Spleen (tissue), 13 donors: ENCODE measurements at places on chromosomes 1 and 21. TPM values are rescaled to one million over a fixed set of nuclear protein-coding genes. Genes with fewer than 3 reads are reported as not detected.

DNA sequence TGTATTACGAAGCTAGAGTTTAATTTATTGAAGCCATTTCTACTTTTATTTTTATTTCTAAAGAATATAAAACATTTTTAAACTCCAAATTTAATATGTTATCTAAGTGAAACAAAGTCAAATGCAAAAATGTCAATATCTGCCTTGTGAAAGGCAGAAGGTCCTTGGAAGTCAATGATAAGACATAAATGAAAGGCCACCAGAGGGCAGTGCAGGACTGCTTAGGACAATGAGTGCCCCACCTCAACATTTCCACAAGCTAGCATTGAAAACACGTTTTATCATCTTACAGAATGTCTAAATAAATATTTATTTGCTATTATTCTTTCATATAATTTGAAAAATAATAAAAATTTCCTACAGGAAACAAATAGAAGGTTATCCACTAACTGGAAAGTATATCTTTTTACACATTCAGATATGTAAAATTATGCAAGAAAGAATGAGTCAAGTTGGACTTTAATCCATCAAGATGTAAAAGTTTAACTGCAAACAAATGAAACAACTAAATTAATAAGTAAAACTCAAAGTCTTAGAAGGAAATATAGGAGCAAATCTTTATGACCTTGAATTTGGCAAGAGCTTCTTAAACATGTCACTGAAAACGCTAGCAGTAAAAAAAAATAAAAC, 140.1 kb upstream of the FMN2 start:
- no peaks in the 10 kb centered on the region for H3K36me3 ChIP-seq
- H3K27me3 ChIP-seq: no peaks in the 10 kb centered on the region
- H3K27ac ChIP-seq: no peak overlapping the region
- H3K4me1 ChIP-seq: no peaks in the 10 kb centered on the region
- no peak for DNase-seq

DNA sequence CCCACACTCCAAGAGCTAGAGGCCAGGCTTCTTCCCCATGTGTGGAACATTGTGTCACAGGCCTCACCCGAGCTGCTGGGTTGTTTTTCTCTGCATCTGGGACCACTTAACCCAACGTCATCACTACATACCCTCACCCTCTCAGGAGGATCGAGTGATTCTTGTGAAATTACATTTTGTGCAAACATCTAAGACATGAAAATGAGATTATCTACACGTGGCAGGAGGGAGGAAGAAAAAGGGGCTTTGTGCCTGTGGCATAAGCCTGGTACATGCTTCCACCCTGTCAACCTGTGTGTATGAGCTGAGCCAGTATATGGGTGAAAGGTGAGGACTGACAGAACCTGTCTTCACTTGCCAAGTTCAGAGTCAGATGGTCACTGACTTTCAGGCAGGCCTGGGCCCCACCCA, 1.6 kb downstream of the CPT2 start:
- peak overlapping the region; percentile 99 for H3K27ac ChIP-seq
- H3K4me1 ChIP-seq: peaks cover 31% of the 10 kb centered on the region
- H3K4me3 ChIP-seq: no peak overlapping the region
- H3K27me3 ChIP-seq: no peaks in the 10 kb centered on the region

- no peaks in the 10 kb centered on the region for H3K27me3 ChIP-seq
- no peak overlapping the region for H3K27ac ChIP-seq
- no peaks in the 10 kb centered on the region for H3K4me1 ChIP-seq
- DNase-seq: no peak
Measured at GRCh38 chr21:31505975-31506374, 153.5 kb upstream of the SOD1 start.

DNA sequence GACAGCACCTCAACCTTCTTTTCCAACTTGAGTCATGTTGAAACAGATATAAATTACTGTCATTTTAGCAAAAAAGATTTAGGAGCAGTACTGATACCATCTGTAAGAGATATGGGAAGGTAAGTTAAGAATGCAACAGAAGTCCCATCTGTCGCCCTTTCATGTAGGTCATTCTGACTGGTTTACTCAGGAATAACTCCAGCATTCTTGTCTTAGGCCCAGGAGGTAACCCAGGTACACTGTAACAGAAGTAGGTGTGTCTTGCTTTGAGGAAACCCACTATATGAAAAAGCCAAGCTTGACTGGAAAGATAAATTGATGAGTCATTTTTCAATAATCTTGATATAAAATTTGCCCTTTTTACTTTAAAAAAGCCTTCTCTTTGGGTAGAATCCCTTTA, 35.4 kb downstream of the PGM1 start:
- H3K36me3 ChIP-seq: peaks cover 45% of the 10 kb centered on the region
- H3K4me1 ChIP-seq: peaks cover 12% of the 10 kb centered on the region
- no peak overlapping the region for H3K27ac ChIP-seq
- H3K27me3 ChIP-seq: no peaks in the 10 kb centered on the region

- no peak for DNase-seq
- peak overlapping the region; percentile 18 for H3K4me3 ChIP-seq
- H3K4me1 ChIP-seq: peaks cover 13% of the 10 kb centered on the region
Measured at GRCh38 chr1:212595787-212596714, 12.5 kb upstream of the ATF3 start.

- no peaks in the 10 kb centered on the region for H3K27me3 ChIP-seq
- no peak overlapping the region for H3K4me3 ChIP-seq
- no peak for DNase-seq
Measured at GRCh38 chr1:194473766-194474165, 1287.4 kb upstream of the B3GALT2 start.

DNA sequence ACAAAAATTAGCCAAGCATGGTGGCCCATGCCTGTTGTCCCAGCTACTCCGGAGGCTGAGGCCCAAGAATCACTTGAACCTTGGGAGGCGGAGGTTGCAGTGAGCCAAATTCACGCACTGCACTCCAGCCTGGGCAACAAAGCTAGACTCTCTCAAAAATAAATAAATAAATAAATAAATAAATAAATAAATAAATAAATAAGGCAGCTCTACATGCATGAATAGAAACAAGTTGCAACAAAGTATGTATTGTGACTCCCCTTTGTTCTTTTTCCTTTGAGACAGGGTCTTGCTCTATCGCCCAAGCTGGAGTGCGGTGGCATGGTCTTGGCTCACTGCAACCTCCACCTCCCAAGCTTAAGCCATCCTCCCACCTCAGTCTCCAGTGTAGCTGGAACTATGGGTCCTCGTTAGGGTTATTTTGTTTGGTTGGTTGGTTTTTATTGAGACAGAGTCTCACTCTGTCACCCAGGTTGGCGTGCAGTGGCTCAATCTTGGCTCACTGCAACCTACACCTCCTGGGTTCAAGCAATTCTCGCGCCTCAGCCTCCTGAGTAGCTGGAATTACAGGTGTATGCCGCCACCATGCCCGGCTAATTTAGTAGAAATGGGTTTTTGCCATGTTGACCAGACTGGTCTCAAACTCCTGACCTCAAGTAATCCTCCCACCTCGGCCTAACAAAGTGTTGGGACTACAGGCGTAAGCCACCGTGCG, 8.0 kb downstream of the USP48 start:
- no peak for DNase-seq
- no peak overlapping the region for H3K4me3 ChIP-seq
- no peaks in the 10 kb centered on the region for H3K36me3 ChIP-seq
- peaks cover 28% of the 10 kb centered on the region for H3K4me1 ChIP-seq
- H3K27me3 ChIP-seq: no peaks in the 10 kb centered on the region

DNA sequence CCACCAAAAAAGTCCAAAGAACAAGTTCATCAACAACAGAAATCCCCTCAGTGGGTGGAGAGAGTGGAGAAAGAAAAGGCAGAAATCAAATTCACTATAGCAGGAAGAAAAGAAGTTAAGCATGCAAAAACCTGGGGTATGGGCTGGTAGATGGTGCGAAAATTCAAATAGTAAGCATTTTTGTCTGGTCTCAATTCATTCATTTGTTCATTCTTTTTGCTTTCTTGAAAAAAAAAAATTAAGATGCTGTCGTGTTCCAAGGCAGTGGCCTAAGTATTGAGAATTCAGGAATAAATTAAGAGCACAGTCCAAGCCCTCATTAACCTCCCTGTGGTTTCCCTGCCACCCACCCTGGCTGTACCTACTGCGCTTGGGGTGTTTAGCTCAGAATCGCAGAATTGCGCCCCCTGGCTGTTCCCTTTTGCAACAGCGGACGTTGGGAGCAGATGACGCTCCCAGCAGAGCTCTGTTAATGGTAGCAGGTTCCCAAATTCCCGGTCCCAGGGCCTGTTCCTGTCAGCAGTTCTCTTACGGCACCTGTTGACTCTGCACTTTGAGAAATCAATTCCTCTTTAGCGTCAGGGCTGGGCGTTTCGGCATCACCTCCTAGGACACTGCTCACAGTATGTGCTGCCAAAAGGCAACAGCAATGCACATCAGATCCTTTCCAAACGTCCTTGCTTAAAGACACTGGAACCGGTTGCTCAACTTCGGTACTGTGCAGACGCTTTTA, 34.0 kb upstream of the SSX2IP start:
- DNase-seq: peak; percentile 77
- no peak overlapping the region for H3K4me3 ChIP-seq
- H3K4me1 ChIP-seq: no peaks in the 10 kb centered on the region
- no peaks in the 10 kb centered on the region for H3K36me3 ChIP-seq
- H3K27me3 ChIP-seq: no peaks in the 10 kb centered on the region

GRCh38 chr1:211788626-211789025, 41.9 kb downstream of the LPGAT1 start:
- H3K36me3 ChIP-seq: no peaks in the 10 kb centered on the region
- H3K4me3 ChIP-seq: no peak overlapping the region
- no peak overlapping the region for H3K27ac ChIP-seq
- H3K27me3 ChIP-seq: no peaks in the 10 kb centered on the region
- H3K4me1 ChIP-seq: peaks cover under 1% of the 10 kb centered on the region

- no peak for DNase-seq
- H3K27ac ChIP-seq: no peak overlapping the region
- peaks cover 23% of the 10 kb centered on the region for H3K4me1 ChIP-seq
- H3K27me3 ChIP-seq: no peaks in the 10 kb centered on the region
- no peaks in the 10 kb centered on the region for H3K36me3 ChIP-seq
Measured at GRCh38 chr1:92993581-92993980, 32.3 kb upstream of the DIPK1A start.

DNA sequence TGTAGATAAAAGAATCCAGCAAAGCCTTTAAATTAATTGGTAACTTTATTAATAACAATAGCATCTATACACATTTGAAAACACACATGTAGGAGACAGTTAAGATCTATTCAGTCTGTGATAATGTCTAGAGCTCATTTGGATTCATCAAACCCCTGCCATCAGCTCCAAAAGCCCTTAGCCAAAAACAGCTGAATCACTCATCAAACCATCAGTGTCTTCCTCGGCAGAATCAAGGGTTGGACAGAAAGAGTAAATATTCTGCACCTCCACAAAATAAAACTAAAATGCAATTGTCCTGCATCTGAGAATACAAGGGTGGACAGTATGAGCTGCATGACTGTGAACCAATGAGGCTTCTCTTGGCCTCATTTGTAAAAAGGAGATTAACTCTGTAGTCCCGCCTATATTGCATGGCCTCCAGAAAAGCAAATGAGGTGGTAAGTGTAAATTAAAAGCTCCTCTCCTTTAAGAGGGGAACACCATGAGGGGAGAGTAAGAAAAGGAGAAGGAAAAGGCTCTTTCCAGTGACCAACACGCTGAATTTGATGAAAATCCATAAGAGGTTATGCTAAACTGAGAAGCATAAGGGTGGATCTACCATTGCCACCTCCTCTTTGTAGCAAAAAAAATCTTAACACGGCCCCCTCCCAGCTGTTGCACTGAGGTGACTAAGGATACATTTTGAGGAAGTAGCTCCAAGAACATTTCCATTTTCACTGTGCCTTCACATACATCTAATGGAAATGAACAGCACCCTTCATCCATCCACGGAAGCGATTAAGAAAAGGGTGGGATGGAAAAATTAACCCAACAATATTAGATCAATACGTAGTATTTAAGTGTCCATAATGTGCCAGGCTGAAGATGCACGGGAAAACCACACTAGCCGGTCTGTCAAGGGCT, 14.7 kb upstream of the BOLA1 start:
- H3K36me3 ChIP-seq: no peaks in the 10 kb centered on the region
- peak; percentile 57 for DNase-seq
- H3K4me3 ChIP-seq: peak overlapping the region; percentile 51
- H3K4me1 ChIP-seq: peaks cover 30% of the 10 kb centered on the region

- DNase-seq: no peak
- H3K27me3 ChIP-seq: no peaks in the 10 kb centered on the region
- no peaks in the 10 kb centered on the region for H3K36me3 ChIP-seq
- H3K27ac ChIP-seq: no peak overlapping the region
- no peaks in the 10 kb centered on the region for H3K4me1 ChIP-seq
Measured at GRCh38 chr1:216464489-216464888, 41.2 kb upstream of the USH2A start.

CLCNKA gene
- not detected for total RNA-seq

NOS1AP gene
- total RNA-seq: 0.61 TPM

PYHIN1 gene
- 21.1 TPM for total RNA-seq

GBP7 gene
- total RNA-seq: 0.50 TPM

DUSP10 gene
- total RNA-seq: 7.4 TPM

PLA2G2C gene
- not detected for total RNA-seq

VANGL2 gene
- 1.8 TPM for total RNA-seq

TSHB gene
- total RNA-seq: not detected
